ENCODE measurements at places on chromosomes 2 and 18.

DNA sequence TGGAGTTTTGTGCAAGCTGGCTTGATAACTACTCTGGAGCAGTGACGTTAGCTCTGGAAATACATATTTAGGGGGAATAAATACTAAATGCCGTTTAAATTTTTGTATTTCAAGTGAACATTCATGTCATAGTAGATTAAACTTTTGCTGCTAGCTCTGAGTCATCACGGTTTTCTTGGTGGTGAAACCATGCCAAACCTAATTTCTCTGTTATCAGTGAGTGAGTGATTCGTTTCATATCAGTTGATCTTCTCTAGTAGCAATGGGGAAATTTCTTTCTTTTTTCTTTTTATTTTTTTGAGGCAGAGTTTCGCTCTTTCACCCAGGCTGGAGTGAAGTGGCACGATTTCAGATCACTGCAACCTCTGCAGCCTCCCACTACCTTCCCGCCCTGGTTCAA lies 211.1 kb downstream of the PTPRM start:
- no peak overlapping the region for H3K4me3 ChIP-seq
- no peaks in the 10 kb centered on the region for H3K36me3 ChIP-seq
- no peak for DNase-seq
- no peaks in the 10 kb centered on the region for H3K27me3 ChIP-seq
- no peaks in the 10 kb centered on the region for H3K4me1 ChIP-seq

GRCh38 chr2:159446201-159446600 lies 159.7 kb upstream of the WDSUB1 start:
- H3K4me3 ChIP-seq, result no peak overlapping the region
- no peaks in the 10 kb centered on the region for H3K27me3 ChIP-seq
- no peak overlapping the region for H3K27ac ChIP-seq
- peaks cover 11% of the 10 kb centered on the region for H3K36me3 ChIP-seq

DNA sequence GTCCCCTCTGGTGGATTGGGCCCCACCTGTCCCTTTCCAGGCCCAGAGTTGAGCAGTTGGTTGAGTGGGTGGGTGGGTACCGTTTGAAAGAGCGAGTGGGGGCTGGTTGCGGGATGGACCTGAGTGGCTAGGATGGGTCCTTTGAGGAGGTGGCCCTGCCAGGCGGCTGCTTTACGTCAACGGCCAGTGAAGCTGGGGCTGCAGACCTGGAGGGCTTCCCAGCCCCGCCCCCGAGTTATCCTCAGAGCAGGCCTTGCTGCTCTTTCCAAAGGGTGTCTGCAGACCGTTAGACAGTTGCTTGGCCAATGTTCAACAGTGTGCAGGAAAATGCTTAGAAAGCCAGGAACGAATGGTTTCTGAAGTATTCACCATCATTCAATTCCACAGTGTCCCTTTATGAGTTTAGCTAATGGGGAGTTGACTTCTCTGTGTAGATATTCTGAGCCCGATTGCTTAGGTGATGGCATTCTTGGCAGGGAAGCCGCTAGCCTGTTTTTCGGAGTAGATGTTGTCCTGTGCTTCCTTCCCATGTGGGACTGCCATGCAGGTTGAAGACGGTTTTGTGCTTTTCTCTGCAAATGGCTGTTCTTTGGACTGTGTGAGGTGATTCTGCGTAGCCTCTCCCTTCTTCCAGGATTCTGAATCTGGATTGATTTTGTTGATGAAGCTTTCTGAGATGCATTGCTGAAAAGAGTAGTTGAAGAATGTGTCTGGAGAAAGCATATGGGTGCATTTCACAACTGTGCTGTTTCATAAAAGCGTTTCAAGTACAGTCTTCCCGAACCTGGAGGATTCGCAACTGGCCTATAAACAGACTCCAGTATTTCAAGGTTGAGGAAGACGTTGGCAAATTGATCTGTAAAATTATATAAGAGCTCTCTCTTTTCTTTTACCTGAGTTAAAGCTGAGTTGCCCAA lies 45.8 kb downstream of the LDLRAD4 start:
- no peak overlapping the region for H3K4me3 ChIP-seq
- no peak for DNase-seq
- H3K36me3 ChIP-seq, result no peaks in the 10 kb centered on the region
- no peak overlapping the region for H3K27ac ChIP-seq

DNA sequence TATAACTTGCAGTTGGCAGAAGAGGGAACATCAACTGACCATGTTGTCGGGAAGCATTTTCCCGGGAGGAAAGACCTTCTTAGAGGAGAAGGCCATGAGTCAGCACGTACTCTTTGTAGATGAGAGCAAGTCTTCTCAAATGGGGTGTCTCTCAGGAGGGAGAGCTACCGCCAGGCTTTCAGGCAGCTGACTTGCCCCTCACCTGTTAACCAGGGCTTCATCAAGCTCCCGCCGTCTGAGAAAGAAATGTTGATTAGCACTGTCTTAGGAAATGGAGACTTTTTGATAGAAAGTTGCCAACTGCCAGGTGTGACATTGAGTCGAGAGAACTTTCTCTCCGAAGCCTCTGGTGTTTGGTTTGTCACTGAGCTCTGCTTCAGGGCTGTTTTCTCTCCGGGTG lies 196.1 kb downstream of the ZNF407 start:
- no peak for DNase-seq
- no peak overlapping the region for H3K27ac ChIP-seq
- peaks cover 1% of the 10 kb centered on the region for H3K36me3 ChIP-seq
- peaks cover 21% of the 10 kb centered on the region for H3K4me1 ChIP-seq
